Peyer's patch (tissue), 4 donors: ENCODE measurements at places on chromosomes 12 and 14.

- no peak overlapping the region for H3K27ac ChIP-seq
- H3K4me3 ChIP-seq: no peak overlapping the region
- no peaks in the 10 kb centered on the region for H3K36me3 ChIP-seq
- H3K4me1 ChIP-seq: no peaks in the 10 kb centered on the region
- no peak for DNase-seq
- no peaks in the 10 kb centered on the region for H3K27me3 ChIP-seq
Measured at GRCh38 chr12:66740732-66741131, 61.9 kb upstream of the GRIP1 start.

DNA sequence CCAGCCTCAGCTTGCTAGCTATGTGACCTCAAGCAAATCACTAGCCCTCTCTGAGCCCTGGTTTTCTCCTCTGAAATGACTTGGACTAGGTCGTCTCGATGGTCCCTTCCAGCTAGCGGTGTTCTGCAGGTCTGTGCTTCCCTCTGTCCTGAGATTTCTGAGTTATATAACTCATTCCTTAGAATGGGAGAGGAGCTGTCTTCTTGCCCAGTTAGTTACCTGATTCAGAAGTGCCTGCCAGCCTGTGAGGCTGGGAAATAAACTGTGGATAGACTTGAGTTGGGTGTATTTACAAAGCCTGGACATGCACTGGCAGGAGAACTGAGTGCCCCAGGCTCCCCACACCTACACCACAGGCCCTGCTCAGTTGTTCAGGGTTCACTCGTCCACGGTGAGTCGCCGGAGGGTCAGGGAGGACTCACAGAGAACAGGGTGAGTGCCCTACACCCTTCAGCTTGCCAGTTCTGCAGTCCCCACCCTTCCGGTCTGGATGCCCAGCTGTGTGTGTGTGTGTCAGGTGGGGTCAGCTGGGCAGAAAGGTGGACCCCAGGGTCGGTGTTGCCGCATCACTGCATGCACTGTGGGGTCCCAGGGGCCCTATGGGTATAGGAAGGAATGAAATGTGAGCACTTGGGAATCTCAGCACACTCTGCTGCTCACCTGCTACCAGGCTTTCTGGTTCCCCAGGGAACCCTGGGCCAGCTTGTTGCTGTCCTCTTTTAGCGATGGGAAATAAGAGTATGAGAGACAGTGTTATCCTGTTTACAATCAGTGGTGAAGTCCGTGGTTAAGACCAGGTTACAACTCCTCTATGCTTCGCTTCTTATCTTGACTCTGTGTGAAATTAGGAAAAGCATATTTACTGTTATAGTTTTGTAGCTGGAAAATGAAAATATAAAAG, 348.2 kb downstream of the DPF3 start:
- no peaks in the 10 kb centered on the region for H3K4me1 ChIP-seq
- H3K27me3 ChIP-seq: no peaks in the 10 kb centered on the region
- no peak overlapping the region for H3K27ac ChIP-seq
- no peaks in the 10 kb centered on the region for H3K36me3 ChIP-seq
- no peak overlapping the region for H3K4me3 ChIP-seq

GRCh38 chr12:100024974-100025555, 40.3 kb upstream of the ANKS1B start:
- no peak overlapping the region for H3K4me3 ChIP-seq
- H3K27me3 ChIP-seq: no peaks in the 10 kb centered on the region
- no peaks in the 10 kb centered on the region for H3K4me1 ChIP-seq
- DNase-seq: no peak
- H3K27ac ChIP-seq: no peak overlapping the region

DNA sequence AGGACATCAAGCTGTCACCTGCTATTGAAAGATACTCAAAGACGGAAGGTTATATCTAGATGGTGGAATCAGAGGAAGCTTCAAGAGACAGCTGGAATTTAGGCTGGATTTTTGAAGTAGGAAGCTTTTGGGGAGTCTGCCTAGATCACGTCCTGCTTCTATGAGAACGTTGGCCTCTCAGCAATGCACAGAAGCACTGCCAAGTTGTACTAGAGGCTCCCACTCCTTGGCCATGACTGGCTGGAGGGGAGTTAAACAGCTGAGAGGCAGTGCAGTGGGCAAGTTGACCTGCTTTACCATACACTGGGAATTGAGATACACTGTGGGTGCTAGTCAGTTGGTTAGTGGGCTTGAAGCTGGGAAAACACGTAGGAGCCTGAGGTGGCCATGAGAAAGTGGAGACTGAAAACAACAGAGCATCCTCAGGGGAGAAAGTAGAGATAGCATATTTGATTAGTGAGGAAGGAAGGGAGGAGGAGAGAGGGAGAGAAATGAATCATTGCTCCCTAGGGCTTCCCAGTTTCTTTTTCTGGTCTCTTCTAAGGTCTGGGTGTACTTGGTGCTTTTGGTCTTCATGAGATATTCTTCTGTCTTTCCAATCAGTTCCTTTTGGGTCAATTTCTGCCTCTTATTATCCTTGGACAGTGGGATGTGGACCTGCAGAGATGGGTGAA, 110.8 kb downstream of the EMP1 start:
- no peak overlapping the region for H3K4me3 ChIP-seq
- no peak for DNase-seq
- no peaks in the 10 kb centered on the region for H3K36me3 ChIP-seq
- no peaks in the 10 kb centered on the region for H3K27me3 ChIP-seq

- H3K4me3 ChIP-seq: no peak overlapping the region
- no peaks in the 10 kb centered on the region for H3K4me1 ChIP-seq
- H3K36me3 ChIP-seq: no peaks in the 10 kb centered on the region
- H3K27ac ChIP-seq: no peak overlapping the region
Measured at GRCh38 chr12:70648191-70648590, 11.0 kb upstream of the PTPRB start.

DNA sequence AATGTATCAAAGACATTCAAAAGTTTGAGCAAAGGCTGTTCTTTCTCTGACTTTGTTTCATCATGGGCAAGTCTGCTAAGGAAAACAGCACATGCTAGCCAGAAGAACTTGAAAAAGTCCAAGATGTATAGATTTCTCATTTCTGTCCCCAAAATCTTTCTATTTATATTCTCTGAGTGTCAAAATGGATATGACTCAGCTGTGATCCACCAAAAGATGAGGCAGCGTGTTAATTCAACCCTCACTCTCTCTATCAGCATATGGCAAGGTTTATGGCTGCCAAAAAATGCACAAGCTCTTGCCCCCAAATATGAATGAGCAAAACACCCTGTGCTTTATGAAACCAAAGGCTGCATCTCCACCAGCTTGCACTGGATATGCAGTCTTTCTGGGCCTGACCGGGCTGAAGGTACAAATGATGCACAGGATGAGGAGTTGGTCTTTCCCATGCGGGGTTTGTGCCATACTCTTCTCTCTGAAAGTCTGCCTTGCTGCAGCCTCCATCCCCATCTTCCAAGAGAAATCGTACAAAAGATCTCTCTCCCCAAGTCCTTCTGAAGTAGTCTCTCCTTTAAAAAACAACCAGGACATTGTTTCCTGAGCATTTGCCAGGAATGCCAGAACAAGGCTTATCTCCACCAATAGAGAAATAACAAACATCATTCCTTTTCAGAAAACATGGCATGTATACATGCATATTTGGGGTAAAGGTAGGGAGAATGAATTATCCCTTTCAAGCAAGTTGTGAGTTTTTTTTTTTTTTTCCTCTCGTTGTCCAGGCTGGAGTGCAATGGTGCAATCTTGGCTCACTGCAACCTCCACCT, 203.4 kb downstream of the TMX1 start:
- no peaks in the 10 kb centered on the region for H3K4me1 ChIP-seq
